ENCODE measurements at places on chromosomes 7 and 10. TPM values are rescaled to one million over a fixed set of nuclear protein-coding genes. Genes with fewer than 3 reads are reported as not detected.

GRCh38 chr10:48282829-48283228 lies 8.3 kb upstream of the FRMPD2 start:
- no peak for DNase-seq

DNA sequence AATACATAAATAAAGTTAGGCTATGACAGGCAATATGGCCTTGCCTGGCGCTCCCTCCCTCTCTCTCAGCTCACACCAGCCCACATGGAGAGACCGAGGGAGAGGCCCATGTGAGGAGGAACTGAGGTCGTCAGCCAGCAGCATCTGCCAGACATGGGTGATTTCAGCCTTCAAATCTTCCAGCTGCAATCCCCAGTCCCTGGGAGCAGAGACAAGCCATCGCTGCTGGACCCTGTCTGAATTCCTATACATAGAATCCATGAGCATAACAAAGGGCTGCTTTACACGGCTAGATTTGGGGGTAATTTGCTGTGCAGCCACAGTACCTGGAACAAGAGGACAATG lies 35.6 kb downstream of the ANKRD16 start:
- DNase-seq: no peak

The SBDS gene
- 259 TPM for total RNA-seq

DNA sequence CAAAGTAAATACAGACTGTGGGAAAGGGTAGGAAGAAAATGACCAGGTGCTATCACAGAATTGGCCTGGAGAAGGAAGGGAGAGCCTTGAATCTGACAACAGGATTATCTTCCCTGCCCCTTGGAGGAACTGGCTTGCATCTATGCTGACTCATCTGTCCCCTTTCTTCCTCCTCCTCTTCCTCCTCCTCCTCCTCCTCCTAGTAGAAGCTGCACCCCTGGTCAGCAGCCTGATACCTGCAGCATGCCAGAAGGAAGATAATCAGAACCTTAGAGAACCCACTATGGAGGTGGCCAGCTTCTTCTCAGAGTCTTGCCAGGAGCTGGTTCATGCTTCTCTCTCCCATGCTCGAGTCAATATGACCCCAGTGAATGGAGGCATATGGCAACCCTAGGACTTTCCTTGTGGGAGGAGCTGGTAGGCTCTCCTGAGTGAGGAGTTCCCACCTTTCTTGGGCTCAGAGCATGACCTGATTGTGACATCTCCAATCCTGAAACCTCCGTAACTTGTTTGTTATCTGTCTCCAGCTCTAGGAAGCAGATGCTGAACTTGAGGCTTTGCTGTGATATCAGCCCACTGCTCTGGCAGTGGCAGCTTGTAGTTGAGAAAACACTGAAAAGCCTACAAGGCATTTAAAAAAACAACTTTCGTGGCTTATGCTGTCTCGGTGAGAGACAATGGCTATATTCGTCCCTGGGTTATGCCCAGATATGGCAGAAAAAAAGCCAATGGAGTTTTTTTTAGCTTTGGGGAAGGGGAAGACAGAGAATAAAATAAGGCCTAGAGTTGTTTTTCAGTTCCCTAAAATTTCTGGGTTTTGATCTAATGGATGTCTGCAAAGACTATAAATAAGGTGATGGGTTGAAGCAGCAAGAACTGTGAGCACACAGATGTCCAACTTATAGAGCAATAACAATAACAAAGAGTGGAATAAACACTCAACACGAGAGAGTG lies 60.6 kb downstream of the CDHR3 start:
- peak; percentile 32 for DNase-seq

The PPRC1 gene
- total RNA-seq: 28.9 TPM

The CEP55 gene
- total RNA-seq: 193 TPM

DNA sequence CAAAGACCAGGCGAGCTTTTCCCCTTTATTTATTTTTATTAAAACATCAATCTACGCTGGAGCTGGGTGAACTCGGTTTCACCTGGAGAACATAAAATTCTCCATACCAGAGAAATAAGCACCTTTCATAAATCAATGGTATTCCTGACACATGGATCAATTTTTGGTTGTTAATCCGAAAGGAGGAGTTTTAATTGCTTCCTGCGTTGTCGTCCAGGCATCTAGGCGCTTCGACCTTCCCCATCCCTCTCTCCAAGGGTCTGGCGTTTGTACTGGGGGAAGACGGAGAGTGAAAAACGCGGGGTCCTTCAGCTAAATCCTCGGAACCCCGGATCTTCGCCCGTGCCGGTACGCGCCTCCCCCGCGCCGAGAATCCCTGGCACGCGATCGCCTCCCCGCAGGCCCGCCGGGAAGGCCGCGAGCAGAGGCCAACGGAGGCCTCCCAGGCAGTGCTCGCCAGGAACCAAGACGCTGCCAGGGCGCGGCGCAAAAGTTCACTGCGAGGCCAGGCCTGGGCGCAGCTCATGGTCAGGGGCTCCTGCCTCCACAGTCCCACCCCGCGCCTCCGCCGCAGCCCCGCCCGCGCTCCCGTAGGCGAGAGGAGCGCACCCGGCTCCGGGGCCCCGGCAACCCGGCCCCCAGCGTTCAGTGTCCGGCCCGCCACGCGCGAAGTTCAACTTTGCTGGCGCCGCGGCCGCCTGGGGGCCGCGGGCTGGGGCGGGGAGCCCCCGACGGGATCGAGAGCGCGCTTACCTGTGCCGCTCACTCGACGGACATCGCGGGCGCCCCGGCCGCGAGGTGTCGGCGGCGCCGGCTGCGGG lies 8.3 kb upstream of the EBF3 start:
- DNase-seq: no peak

The SYT15 gene
- total RNA-seq: not detected

- DNase-seq: peak; percentile 74
Measured at GRCh38 chr7:43076189-43076605, 36.2 kb upstream of the HECW1 start.

DNA sequence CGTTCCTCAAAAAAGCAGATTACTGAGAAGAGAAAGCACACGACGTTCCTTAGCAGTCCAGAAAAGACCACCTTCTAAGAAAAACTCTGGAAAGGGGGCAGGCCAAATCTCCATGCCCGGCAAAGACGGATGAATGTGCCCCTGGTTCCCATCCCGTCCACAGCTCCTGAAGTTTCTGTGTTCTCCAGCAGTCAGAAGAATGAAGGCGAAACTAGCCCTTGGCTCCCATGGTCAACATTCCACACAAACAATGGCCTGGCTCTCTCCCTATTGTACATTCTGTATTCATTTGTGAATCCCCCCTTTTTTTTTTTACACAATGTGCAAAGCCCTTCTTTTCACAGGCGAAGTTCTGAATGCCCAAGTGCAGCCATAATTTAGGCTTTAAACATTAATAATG lies 5.3 kb downstream of the CTBP2 start:
- DNase-seq: no peak

The PLXNA4 gene
- 0.36 TPM for total RNA-seq

The AKR1E2 gene
- total RNA-seq: not detected

The KIAA1549 gene
- 2.2 TPM for total RNA-seq

DNA sequence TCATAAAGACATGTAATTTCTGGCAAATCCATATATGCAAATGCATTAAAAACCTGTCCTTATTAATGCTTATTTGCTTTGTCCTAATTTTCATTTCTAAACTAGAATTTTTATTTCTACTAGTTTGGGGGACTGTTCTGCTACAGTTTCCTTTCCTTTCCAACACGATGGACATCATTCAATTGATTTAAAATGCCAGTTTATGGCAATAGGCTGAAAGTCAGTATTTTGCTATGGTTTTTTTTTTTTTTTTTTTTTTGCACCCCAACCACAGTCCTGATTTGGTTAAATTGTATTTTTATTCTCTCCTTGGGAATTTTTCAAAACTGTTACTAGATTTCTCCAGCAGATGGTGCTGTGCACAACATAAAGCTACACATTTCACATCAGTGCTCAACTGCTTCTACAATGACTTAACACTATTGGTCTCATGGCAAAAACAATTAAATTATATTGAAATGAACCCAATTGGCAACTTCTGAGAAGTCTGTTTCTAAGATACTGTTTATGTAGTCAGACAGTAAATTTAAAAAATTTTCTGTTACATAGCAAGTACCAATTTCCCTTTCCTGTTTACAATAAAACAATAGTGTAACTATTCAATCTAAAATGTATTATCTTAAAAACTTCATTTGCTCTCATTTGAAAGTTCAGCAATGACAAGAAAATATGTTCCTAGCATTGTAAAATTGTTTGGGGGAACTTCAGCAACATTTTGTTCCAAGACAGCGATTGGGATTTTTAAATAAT lies 193.8 kb upstream of the CCDC6 start:
- DNase-seq: peak; percentile 49

DNA sequence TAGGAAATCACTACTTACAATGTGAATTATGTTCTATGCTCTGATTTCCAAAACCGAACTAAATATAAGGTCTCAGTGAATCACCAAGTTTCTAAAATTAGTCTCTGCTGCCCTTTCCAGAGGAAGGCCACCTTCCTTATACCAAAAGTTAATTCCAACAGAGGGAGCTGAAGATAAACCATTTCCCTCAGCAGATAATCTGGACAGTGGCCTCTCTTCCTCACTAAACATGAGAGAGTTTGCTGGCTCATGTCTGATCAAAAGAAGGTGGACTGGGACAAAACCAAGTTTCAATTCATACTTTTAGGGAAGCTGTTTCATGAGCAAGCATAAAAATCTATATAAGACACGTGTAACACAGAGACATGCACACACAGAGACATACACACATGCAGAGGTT lies 6.4 kb downstream of the FEZF1 start:
- peak; percentile 5 for DNase-seq

DNA sequence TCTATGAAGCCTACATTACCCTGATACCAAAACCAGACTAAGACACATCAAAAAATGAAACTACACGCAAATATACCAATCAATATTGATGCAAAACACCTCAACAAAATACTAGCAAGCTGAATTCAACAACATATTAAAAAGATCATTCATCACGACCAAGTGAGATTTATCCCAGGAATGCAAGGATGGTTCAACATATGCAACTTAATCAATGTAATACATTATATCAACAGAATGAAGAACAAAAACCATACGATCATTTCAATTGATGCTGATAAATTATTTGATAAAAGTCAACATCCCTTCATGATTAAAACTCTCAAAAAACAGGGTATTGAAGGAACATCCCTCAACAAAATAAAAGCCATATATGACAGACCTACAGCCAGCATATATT lies 5.7 kb downstream of the CLEC5A start:
- no peak for DNase-seq
